ENCODE measurements at places on chromosomes 1 and 21.

DNA sequence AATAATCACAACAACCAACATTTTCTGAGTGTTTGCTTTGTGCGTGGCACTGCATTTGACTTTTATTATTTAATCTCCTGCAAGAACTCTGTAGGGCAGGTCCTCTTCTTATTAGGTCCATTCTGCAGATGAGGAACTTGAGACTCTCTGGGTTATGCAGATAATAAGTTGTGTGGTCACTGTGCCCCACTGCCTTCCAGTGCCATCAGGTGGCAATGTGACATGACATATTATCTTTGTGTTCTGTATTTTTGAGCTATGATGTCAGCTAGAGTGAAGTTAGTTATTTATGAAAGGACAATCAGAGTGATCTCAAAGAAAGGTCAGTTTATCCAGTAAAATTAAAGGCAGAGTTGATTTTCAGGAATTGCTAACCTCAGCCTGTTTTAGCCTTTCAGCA lies 196.0 kb downstream of the FMN2 start:
- no peak for DNase-seq

DNA sequence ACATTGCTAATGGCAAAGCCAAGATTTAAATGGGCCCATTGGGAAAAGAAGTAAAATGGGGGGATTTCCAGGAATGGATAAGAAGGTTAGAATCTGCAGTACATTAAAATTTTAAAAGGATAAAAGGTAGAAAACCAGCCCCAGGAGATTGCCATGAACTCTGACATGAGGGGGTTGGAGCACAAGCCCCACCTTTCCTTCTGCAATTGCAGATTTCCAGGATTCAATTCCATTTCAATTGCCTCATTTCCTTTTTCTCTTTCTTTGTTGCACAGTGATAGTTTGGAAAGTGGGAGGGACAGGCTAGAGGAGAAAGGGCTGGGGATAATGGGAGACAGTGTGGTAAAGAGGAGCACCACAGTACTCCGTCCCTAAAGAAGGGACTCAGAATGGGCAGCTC lies 238.5 kb upstream of the RAB4A start:
- no peak for DNase-seq

- DNase-seq: no peak
These were observed 100.2 kb downstream of the OMA1 start for GRCh38 chr1:58446368-58446767.

DNA sequence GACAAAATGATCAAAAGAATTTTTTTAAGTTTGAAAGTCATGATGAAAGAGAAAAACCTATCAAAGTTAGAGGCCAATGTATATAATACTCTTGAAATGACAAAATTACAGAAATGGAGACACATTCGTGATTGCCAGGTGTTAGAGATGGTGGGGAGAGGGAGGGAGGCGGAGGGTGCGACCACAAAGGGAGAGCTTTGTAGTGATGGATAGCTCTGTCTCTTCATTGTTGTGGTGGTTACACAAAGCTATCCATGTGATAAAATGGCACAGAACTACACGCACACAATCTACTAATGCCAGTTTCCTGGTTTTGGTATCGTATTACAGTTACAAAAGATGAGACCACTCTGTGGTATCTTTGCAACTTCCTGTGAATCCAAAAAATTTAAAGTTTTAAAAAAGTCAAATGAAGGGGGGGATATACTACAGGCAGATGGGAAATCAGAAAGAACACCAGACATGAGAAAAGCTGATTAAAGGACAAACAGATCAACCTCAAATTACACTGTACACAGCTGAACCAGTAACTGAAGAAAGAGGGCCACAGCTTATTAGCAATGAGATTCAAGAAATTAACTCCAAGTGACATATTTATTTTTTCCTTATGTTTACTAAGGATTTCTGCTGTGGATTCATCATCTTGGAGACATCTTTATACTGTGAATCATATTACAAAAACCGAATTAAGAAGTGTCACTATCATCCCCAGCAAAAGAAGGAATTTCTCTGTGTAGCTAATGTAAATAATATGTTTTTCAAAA lies 199.1 kb downstream of the SLC45A1 start:
- no peak for DNase-seq

- no peak for DNase-seq
These were observed 11.1 kb upstream of the SLC30A1 start for GRCh38 chr1:211589782-211590721.

DNA sequence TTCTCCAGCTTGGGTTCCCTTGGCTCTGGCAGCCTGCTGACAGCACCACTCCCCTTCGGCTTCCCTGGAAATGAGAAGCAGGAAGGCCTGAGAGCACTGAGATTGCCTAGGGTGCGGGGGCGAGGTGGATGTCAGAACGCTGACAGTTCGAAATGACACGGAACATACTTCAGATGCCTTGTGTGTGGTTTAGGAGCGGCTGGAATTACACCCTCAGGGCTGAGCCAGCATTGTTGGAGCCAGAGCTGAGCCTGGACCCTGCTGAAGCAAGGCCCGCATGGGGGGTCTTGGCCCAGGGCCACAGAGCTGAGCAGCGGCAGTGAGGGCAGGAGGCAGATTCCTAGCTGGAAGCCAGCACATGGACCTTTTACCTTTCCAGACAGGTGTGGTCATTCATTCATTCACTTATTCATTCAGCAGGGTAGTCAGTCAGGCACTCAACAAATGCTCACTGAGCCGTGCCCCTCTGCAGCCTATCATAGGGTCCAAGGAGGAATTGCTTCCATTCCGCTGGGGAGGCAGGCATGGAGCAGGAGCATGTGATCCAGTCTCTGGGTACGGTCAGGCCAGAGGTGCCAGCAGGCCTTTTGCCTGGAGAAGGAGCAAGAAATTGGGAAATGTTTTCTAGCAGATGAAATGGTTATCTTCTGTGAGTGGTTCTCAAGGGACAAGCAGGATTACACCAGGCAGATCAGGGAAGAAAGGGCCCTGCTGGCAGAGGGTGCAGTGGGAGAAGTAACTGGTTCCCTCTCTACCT lies 6.6 kb upstream of the FOXE3 start:
- DNase-seq: no peak

- no peak for DNase-seq
These were observed 27.3 kb upstream of the EDEM3 start for GRCh38 chr1:184781941-184782340.

GRCh38 chr21:46357335-46357604 lies 33.3 kb downstream of the PCNT start:
- DNase-seq: no peak

- DNase-seq: no peak
These were observed 52.7 kb upstream of the LGALS8 start for GRCh38 chr1:236471096-236471495.

- no peak for DNase-seq
These were observed 162.8 kb downstream of the HUNK start for GRCh38 chr21:32035617-32036016.

DNA sequence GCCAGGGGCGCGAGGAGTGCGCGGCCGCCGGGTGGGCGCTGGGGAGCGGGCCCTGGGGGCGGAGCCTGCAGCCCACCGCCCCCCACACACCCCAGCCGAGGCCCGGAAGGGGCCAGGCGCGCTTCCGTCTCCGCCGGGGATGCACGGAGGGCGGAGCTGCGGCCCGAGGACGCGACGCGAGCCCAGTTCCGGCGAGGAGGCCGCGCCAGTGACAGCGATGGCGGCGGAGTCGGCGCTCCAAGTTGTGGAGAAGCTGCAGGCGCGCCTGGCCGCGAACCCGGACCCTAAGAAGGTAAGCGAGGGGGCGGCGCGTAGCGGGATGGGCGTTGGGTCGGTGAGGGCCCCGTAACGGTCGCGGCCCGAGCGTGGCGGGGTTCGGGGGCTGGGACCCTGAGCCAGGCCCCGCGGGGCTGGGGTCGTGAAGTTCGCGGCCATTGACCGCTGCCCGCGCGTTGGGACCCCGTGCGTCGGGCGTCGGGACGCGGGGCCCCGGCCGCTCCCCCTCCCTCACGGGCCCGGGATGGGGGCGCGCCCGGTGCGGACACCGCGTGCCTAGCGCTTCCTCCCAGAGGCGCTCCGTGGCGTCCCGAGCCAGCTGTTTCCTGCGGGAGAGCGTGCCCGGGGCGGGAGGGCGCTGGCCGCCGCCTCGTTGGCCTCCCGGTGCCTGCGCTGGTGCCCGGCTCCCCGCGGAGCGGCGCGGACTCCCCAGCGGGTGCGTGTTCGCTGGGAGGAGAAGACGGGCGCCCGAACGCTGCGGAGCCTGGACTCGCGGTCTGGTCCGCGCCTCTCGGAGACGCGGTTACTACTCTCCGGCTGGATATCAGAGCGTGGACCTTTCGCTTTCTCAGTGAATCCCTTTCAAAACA lies at the start of gene ELOA:
ELOA (plus strand) TSS at position 185 of the 866 bp plus-strand sequence; CDS start at position 218, 33 bp downstream.
- DNase-seq: peak; percentile 43

DNA sequence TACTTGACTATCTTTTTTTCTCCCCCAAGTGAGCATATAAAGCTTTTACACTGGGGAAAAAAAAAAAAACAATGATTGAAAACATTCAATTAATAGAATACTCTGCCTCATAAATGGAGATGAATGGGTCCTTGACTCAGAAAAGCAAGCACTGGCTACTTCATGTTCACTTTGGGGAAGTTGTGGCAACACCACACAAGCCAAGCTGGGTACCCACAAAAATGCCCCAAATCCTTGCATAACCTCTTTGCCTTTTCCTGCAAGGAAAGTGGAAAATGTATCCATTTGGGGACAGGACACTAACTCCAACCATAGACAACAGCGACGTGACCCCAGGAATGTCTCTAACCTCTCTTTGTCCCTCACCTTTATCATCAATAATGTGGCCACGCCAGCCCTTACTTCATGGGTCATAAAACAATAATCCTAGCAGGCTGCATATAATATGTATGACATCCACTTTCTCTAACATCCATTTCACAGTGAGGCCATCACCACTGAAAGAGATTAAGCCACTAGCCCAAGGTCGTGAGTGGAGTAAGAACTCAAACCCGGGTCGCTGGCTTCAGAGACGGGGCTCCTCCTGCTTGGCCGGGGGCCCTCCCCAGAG lies 2.3 kb downstream of the ECE1 start:
- no peak for DNase-seq

GRCh38 chr1:46041974-46042373 lies 90.5 kb downstream of the PIK3R3 start:
- no peak for DNase-seq

DNA sequence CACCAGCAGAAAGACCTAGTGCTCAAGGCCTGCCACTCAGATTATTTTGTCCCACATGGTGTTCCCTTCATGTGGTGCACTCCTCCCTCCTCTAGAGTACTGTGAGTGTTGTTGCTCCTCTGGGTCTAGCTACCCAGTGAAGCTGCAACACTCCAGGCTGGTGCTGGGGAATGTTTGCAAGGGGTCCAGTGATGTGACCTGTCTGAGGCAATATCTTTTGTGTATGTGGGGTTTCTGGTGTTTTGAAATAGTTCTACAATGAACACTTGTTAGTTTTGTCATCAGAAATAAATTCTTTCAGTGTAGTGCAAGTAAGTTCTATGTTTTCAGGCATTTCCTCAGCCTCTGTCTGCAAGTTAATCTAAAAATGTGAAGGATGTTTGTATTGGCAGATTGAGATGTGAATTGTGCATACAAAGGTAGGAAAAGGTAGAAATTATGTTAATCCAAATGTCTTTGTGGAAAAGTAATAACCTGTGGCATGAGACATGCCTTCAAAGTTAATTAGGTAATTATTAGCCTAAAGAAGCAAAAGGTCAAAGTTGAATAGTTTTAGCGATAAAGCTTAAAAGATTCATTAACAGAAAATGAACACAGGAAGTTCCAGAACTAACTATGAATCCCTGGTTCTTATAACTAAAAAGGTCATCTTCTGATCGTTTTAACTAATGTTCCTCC lies 616.8 kb downstream of the LTN1 start:
- DNase-seq: no peak

DNA sequence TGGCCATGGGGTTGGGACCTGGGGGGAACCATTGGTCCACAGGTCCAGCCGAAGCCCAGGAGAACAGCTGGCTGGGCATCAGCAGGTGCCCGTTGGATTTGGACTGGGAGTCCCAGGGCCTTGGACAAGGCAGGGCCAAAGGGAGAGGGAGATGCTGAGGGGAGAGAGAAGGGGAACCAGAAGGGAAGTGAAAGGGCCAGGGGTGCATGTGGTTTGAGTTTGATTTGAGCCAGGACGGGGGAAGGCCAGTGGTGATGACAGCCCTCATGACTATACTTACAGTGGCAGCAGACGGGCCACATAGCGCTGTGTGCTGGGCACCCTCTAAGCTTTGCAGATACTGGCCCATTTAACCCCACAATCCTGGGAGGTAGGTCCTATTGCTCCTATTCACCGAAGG lies 18.8 kb downstream of the AGRN start:
- no peak for DNase-seq

- peak; percentile 63 for DNase-seq
These were observed 103.3 kb upstream of the DEPDC1 start for GRCh38 chr1:68600049-68600661.

DNA sequence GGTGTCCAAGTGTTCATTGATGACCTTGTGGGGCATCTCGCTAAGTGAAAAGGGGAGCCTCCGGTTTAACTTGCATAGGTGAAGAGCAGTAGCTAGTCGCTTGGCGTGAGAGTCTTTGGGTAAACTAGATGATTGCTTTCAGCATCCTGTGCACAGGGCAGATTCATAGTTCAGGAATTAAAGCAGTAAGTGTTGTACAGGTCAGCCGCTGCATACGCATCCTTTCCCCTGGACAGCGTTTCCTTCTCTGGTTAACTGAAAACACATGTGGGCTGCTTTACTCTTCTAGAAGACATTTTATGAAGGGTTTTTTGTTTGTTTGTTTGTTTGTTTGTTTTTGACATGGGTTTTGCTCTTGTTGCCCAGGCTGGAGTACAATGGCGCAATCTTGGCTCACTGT lies 12.1 kb downstream of the NDUFV3 start:
- DNase-seq: no peak

GRCh38 chr1:100352267-100353070 lies at the start of gene CDC14A:
Gene CDC14A, plus strand, starts transcription at chr1:100352506. Its CDS starts 449 bp downstream, at chr1:100352955.
- peak; percentile 92 for DNase-seq

- no peak for DNase-seq
These were observed 293.6 kb downstream of the PLPP3 start for GRCh38 chr1:56285554-56286402.

DNA sequence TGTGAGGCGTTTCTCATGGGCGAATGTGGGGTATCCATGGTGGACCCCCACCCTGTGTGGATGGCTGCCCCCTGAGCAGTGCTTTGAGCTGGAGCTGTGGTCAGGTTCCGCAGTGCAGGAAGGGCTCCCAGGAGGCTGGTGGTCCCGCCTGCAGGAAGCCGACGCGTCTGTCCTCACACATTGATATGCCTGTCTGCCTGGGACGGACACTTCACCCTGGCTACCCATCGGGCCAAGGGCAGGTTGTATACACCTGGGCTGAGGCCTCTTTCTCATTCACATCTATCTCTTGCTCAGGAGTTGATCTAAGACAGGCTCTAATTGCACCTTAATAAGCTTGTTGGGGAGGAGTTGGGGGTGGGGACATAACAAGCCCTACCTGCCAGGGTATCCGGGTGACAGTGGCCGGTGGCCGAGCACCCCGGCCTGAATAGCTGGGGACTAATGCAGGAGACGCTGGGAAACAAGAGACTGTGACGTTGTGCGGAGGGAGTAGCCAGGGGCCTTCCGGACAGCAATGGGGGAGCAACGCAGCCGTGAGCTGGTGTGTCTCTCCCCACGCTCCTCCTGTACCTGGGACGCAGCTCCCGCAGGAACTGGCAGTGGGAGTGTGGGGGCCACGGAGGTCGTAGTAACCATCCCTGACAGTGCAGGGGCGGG lies 21.7 kb downstream of the PDXK start:
- DNase-seq: no peak

- no peak for DNase-seq
These were observed 70.0 kb downstream of the FAAP20 start for GRCh38 chr1:2124446-2125198.

- no peak for DNase-seq
These were observed 135.7 kb upstream of the SLC45A1 start for GRCh38 chr1:8182034-8182761.

GRCh38 chr1:178566187-178566586 lies 53.3 kb downstream of the TEX35 start:
- no peak for DNase-seq

- DNase-seq: no peak
These were observed 3.8 kb downstream of the TRIM62 start for GRCh38 chr1:33177996-33178540.

All from iPS DF 6.9 (cell line).